ENCODE measurements at places on chromosomes 4 and X.

- H3K4me1 ChIP-seq: no peaks in the 10 kb centered on the region
- DNase-seq: no peak
- H3K27me3 ChIP-seq: no peaks in the 10 kb centered on the region
Measured at GRCh38 chr4:38523524-38524448, 140.2 kb upstream of the KLF3 start.

GRCh38 chrX:35458142-35458541, 340.0 kb upstream of the MAGEB16 start:
- H3K4me1 ChIP-seq: no peaks in the 10 kb centered on the region
- no peak for DNase-seq
- no peaks in the 10 kb centered on the region for H3K27me3 ChIP-seq
- no peaks in the 10 kb centered on the region for H3K36me3 ChIP-seq
- no peak overlapping the region for H3K4me3 ChIP-seq

- H3K27me3 ChIP-seq: no peaks in the 10 kb centered on the region
- H3K27ac ChIP-seq: no peak overlapping the region
- H3K36me3 ChIP-seq: no peaks in the 10 kb centered on the region
- H3K4me1 ChIP-seq: peaks cover 23% of the 10 kb centered on the region
- DNase-seq: no peak
Measured at GRCh38 chr4:10460313-10461047, 3.3 kb upstream of the ZNF518B start.

DNA sequence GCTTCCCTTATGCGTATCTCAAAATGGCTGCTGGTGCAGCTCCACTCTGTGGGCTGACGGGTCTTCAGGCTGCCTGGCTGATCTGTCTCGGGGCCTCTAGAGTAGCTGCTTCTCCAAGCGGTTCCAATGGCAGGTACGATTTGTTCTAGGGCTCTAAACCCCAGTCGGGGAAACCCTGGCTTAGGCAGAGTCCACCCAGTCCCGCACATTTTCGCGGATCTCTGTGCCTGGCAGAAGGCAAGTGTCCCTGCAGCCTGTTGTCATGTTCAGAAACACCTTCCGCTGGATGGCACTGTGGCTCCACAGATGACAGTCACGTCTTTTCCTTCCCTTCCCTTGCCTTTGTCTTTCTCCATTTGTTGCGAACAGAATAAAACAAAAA, 54.4 kb downstream of the NBDY start:
- no peak for DNase-seq
- H3K4me3 ChIP-seq: no peak overlapping the region
- H3K4me1 ChIP-seq: no peaks in the 10 kb centered on the region
- no peak overlapping the region for H3K27ac ChIP-seq

GRCh38 chr4:105414316-105414715, 59.5 kb downstream of the PPA2 start:
- DNase-seq: no peak
- H3K4me1 ChIP-seq: no peaks in the 10 kb centered on the region
- no peak overlapping the region for H3K4me3 ChIP-seq
- peaks cover 4% of the 10 kb centered on the region for H3K36me3 ChIP-seq
- H3K27ac ChIP-seq: no peak overlapping the region

DNA sequence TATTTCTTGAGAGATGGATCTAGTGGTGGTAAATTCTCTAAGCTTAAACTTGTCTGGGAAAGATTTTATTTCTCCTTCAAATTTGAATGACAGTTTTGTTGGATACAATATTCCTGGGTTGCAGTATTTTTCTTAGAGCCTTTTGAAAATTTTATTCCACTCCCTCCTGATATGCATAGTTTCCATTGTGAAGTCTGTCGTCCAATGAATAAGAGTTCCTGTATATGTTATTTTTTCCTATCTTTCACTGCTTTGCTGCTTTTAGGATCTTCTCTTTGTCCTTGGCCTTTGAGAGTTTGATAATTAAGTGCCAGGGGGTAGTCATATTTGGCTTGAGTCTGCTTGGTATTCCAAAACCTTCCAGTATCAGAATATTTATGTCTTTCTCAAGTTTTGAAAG, 1156.4 kb upstream of the AGA start:
- H3K4me3 ChIP-seq: no peak overlapping the region
- H3K27me3 ChIP-seq: no peaks in the 10 kb centered on the region
- no peak overlapping the region for H3K27ac ChIP-seq
- no peaks in the 10 kb centered on the region for H3K4me1 ChIP-seq
- no peak for DNase-seq

- H3K4me3 ChIP-seq: no peak overlapping the region
- H3K27me3 ChIP-seq: no peaks in the 10 kb centered on the region
Measured at GRCh38 chrX:119738742-119739141, 19.6 kb upstream of the SOWAHD start.

- no peak overlapping the region for H3K27ac ChIP-seq
- no peak overlapping the region for H3K4me3 ChIP-seq
- H3K27me3 ChIP-seq: no peaks in the 10 kb centered on the region
- no peak for DNase-seq
- H3K4me1 ChIP-seq: no peaks in the 10 kb centered on the region
Measured at GRCh38 chrX:37646254-37646653, 39.3 kb upstream of the XK start.

DNA sequence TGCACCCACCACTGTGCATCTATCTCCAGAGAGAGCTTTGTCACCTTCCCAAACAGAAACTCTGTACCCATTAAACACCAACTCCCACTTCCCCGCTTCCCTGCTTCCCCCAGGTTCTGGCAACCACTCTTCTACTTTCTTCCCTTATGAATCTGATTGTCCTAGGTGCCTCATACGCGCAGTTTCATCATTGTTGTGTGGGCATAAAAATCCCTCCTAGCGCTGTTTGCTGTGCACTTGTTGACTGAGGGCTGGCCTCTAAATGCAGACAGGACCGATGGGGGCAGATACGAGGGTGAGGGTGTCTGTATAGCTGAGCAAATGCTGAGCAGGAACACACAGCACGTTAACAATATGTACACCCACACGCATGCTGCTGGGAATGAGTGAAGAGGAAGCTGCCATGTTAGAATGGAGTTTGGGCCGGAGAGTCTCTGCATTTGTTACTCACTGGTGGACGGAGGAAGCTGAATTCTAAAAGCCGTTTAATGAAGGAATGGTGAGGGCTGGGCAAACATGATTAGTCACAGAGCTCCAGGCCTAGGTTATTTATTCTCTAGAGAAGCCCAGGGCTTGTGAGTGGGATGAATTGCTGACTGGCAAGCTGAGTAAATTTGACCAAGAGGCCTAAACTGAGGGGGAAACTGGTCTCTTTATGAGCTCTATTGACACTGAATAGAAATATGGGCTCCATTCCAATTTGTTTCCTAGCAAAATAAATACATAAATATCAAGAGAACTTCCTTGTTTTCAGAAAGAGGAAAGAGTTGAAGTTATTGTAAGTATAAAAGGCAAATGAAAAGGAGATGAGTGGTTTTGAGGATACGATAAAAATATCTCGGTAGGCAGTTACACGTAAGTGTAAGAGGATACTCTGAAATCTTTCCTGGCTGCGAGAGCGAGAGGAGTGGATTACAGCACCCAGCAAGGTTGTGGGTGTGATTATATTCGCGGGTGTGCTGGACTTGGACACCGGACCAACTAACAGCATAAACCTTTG, 95.9 kb upstream of the RPS6KA3 start:
- no peaks in the 10 kb centered on the region for H3K4me1 ChIP-seq
- no peak for DNase-seq
- no peak overlapping the region for H3K27ac ChIP-seq
- no peak overlapping the region for H3K4me3 ChIP-seq
- no peaks in the 10 kb centered on the region for H3K36me3 ChIP-seq

DNA sequence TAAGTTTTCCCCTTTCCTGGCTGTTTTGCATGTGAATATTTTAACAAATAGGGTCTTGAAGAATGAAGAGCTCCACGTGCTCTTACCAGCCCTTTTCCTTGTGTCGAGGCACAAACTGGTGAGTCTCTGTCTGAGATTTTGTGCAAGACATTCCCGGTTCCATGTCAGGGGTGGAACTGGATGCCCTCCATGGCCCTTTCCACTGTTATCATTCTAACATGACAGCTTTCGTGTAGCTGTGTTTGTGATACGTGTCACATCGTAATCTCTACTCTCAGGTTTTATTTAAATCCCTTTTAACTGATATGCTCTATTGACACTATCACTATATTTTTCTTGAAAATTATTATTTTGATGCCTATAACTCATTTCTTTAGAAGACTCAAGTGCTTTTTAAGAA, 130.4 kb downstream of the SORBS2 start:
- H3K27me3 ChIP-seq: no peaks in the 10 kb centered on the region
- peaks cover 14% of the 10 kb centered on the region for H3K4me1 ChIP-seq
- no peak for DNase-seq
- no peak overlapping the region for H3K27ac ChIP-seq
- no peak overlapping the region for H3K4me3 ChIP-seq
- no peaks in the 10 kb centered on the region for H3K36me3 ChIP-seq

DNA sequence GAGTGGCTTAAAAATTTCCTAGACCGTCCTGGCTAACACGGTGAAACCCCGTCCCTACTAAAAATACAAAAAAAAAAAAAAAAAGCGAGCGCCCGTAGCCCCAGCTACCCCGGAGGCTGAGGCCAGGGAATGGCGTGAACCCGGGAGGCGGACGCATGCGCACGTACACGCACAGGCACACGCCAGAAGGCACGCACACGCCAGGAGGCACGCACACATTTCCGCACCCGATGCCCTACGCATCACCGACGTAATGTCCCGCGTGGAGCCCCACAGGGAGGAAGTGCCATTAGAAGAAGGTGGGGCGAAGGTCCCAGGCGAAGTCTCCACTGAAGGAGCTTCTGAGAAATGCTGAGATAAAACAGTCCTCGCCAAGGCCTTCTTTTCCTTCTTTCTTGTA, 41.4 kb downstream of the NLGN4X start:
- no peaks in the 10 kb centered on the region for H3K36me3 ChIP-seq
- H3K4me3 ChIP-seq: no peak overlapping the region

- H3K27me3 ChIP-seq: no peaks in the 10 kb centered on the region
- no peaks in the 10 kb centered on the region for H3K36me3 ChIP-seq
- no peaks in the 10 kb centered on the region for H3K4me1 ChIP-seq
- H3K4me3 ChIP-seq: no peak overlapping the region
- no peak overlapping the region for H3K27ac ChIP-seq
- DNase-seq: no peak
Measured at GRCh38 chr4:159598602-159599001, 495.7 kb downstream of the RAPGEF2 start.

- no peak overlapping the region for H3K4me3 ChIP-seq
- no peaks in the 10 kb centered on the region for H3K36me3 ChIP-seq
- H3K4me1 ChIP-seq: no peaks in the 10 kb centered on the region
- no peak for DNase-seq
- no peak overlapping the region for H3K27ac ChIP-seq
Measured at GRCh38 chr4:130124066-130124465, 1028.1 kb downstream of the C4orf33 start.

GRCh38 chr4:31620476-31620875, 900.3 kb downstream of the PCDH7 start:
- no peaks in the 10 kb centered on the region for H3K36me3 ChIP-seq
- no peak for DNase-seq
- no peak overlapping the region for H3K4me3 ChIP-seq
- no peak overlapping the region for H3K27ac ChIP-seq

Measured in thoracic aorta (tissue), 2 donors.